HS-5 (cell line): ENCODE measurements at places on chromosomes 6 and 20.

DNA sequence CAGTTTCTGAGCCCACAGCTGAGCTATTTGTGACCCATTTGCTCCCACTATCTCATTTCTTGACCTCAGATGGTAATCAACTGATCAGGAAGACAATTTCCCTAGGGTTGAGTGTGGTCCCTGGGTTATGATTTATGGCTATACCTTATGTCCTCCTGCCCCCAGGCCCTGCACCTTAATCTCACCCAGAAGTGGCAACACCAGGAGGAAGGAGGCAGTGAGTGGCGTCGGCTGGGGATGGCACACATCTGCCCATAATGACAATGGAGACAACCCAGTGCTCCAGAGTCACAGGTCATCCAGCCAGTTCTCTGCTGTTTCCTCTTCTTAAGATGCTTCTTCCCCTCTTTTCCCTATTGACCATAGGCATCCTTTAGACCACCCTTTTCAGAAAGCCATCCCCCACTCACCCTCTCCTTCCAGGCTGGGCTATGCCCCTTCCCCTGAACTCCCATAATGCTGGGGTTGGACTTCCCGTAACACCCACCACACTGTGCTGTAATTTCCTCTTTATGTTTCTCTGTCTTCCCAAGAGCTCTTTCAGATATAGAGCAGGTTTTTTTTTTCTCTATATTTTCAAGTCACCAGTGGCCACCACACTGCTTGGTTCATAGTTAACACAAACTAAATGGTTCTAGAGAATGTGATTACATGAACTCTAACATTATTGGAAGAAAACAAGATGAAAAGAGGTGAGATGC lies 8.0 kb downstream of the TRIM10 start:
- DNase-seq, result no peak

GRCh38 chr6:169589699-169590257 lies 112.1 kb downstream of the WDR27 start:
- DNase-seq, result no peak

DNA sequence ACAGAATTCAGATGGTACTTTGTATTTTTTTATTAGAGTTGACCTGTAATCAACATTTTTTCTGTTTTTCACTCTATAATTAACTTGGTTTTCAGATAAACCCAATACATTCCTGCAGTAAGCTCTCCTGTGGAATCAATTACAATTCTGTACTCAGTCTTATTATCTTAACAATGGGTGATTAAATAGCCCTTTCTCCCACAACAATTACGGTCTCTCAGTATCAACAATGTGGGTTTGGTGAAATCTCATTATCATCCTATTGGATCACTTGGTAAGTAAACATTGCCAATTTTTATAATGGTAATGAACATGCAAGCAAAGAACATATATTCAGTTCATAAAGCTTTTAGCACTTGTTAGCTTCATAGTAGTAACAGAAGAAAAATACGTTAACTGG lies 438.9 kb upstream of the EPHA7 start:
- no peak for DNase-seq

- DNase-seq, result no peak
Observed at GRCh38 chr6:159914565-159914923, 23.8 kb downstream of the MAS1 start.

DNA sequence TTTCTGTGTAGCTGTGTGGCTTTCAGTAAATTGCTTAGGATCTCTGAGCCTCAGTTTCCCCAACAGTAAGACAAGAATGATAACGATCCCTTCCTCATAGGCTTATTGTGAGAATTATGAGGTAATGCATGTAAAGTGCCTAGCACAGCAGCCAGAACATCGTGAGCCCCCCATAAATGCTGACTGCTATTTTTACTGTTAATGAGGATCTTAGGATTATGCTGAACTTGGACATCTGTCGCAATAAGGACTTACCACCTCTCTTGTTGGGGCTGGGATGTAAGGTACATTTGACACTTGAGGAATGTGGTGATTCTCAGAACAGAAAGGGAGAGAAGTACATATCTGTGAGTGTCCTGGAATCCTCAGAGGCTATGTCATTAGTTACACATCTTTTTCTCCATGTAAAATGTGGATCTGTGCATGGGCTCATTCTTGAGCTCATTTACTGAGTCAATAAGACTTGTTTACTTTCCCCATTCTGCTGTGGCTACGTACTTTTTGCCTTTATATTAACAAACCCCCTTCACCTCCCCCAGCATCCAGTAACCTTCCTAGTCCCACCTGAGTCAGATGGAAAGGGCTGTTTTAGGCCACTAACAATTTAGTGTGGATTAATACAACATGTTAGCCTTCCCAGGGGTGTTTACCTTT lies 64.4 kb upstream of the PLEKHG1 start:
- DNase-seq, result no peak

GRCh38 chr20:10078403-10078802 lies 43.6 kb downstream of the ANKEF1 start:
- no peak for DNase-seq

GRCh38 chr6:107473660-107474059 lies 14.3 kb upstream of the PDSS2 start:
- DNase-seq, result no peak

- peak; percentile 74 for DNase-seq
Observed at GRCh38 chr6:27545271-27546046, 72.6 kb upstream of the ZNF184 start.

GRCh38 chr20:49690899-49691620 lies 22.6 kb downstream of the B4GALT5 start:
- no peak for DNase-seq

DNA sequence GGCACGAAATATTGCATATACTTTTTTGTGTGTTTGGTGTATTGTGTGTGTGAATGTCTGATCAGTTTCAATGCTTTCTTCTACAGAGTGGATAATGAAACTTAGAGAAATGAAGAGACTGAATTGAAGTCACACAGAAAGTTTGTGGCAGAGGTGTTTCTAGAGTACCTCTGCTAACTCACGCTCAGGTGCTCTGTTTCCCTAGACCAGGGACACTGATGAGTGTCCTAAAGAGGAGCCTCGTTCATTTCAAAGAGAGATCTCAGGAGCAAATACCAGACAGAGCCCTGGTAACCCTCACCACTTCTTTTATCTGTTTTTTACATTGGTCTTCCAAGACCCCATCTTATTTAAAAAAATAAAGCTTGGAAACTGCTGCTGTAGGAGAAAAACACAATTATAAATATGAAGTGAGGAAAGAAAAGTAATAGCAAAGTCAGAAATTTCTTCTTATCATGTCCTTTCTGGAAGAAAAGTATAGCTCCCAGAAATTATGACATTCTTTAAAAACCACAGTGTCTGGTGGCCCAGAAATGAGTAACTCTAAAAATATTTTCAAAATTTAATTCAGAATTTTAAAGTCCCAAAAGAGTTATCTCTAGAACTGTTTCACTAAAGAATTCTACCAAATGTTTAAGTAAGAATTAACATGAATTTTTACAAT lies 720.6 kb downstream of the RFPL4B start:
- no peak for DNase-seq

DNA sequence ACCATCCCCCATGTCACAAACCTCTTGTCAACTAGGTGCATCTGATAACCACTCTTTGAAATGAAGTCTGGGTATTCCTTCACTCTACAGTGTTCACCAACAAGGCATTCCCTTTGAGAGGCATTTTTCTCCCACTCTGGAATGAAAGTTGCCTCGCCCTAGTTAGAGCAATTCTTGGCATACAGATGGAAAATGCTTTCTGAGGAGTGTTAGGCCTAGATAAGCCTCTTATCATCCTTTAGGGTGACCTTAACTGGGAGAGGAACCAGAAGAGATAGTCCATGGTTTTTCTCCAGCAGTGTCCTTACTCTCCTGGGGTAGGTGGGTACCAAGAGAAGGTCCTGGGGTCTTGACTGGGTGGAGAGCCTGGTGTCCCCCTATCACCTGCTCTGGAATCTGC lies 14.8 kb downstream of the CLIC5 start:
- DNase-seq, result no peak

DNA sequence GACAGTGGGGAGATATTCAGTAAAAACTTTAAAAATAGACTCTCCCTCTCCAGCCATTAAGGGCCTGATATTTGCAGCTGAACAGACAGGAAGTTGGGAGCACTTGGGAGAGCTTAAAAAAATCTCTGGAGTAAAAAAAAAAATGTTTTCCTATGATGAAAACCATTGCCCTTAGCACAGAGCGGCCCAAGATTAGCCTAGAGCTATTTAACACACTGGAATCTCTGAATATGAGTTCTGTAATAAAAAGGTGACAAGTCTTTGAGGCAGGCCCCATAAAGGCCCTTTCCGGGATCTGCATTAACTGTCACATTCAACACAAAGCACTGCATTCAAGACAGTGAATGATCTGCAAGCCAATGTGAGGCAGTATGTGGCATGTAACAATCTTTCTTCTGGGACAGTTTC lies 393.7 kb downstream of the ZFAND3 start:
- DNase-seq, result no peak

GRCh38 chr20:24027229-24027628 lies 38.6 kb upstream of the GGTLC1 start:
- DNase-seq, result no peak

DNA sequence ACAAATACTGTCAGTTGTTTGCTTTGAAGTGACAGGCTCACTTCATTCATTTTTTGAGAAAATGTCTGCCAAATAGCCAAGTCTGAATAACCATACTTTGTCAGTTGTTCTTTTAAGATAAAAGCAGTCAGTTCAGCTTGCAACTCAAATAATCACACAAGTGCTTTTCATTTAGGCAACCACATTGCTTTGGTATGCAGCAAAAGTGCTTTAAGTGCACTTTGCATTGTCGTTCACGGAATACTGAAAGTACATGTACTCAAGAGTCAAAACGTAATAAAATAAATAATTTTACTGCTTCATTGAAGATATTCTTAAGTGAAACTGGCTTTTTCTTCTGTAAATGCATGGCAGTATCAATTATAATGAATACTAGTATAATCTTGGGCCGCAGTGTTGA lies 107.2 kb downstream of the MMS22L start:
- DNase-seq, result no peak

GRCh38 chr6:122407712-122408111 lies 8.3 kb downstream of the HSF2 start:
- no peak for DNase-seq

GRCh38 chr6:20644667-20645370 lies 110.6 kb downstream of the CDKAL1 start:
- no peak for DNase-seq

DNA sequence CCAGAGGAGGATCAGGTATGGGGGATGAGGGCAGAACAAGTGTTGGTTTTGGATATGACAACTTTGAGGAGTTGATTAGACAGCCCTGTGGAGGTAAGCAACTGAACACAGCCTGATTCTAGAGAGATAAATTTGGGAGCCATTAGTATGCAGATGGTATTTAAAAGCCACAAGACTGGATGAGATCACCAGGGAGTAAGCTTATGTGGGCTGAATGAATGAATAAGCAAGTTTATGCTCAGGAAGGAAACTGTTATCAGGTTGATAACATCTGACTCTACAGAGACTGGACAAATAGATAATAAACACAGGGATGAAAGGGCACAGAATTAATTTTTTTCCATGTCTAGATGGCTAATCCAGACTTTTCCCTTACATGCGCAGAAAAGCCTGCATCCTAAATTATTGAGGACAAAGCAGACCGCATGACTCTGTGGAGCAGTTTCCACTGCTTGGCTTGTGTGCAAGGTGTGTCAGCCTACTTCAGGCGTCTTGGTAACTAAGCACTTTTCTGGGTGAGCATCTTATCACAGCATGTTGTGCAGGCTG lies 150.6 kb downstream of the GJA10 start:
- no peak for DNase-seq

DNA sequence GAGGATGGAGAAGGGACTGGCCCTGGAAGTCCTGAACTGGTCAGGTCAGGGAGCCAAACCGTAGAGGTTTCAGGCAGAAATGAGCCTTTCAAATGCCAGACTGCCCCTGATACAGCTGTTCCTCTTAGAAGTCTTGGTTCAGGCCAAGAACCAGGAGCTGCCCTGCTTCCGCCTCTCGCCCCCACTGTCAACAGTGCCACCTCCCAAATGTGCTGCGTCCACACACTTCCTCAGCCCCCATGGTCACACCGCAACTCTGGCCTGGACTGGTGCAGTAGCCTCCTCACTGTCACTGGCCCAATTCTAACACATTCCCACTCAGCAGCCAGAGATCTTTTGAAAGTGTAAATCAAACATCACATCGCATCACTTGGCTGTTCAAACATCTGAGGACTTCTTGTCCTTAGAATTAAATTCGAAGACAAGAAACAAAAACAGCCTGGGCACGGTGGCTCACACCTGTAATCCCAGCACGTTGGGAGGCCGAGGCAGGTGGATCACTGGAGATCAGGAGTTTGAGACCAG lies 69.7 kb downstream of the STK35 start:
- no peak for DNase-seq

- no peak for DNase-seq
Observed at GRCh38 chr6:40393641-40394040, 193.5 kb downstream of the LRFN2 start.

GRCh38 chr6:4584801-4585200 lies 191.4 kb upstream of the CDYL start:
- DNase-seq, result no peak

DNA sequence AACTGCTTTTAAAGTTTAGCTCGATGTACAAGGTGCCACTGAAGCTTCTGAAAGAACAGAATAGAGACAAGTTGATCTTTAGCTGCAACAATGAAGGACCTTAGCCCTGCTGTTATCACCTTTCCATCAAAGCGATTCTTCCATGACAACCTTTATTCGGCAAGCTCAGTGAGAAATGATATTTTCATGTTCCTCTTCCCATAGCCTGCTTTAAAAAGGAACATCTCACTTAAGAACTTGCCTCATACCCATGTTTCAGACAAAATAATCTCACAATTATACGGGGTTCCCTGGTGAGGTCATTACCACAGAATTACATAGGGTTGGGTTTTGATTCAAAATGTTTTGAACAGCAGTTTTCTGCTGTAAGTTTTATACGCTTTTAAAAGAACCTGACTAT lies 264.2 kb downstream of the THBS2 start:
- no peak for DNase-seq

DNA sequence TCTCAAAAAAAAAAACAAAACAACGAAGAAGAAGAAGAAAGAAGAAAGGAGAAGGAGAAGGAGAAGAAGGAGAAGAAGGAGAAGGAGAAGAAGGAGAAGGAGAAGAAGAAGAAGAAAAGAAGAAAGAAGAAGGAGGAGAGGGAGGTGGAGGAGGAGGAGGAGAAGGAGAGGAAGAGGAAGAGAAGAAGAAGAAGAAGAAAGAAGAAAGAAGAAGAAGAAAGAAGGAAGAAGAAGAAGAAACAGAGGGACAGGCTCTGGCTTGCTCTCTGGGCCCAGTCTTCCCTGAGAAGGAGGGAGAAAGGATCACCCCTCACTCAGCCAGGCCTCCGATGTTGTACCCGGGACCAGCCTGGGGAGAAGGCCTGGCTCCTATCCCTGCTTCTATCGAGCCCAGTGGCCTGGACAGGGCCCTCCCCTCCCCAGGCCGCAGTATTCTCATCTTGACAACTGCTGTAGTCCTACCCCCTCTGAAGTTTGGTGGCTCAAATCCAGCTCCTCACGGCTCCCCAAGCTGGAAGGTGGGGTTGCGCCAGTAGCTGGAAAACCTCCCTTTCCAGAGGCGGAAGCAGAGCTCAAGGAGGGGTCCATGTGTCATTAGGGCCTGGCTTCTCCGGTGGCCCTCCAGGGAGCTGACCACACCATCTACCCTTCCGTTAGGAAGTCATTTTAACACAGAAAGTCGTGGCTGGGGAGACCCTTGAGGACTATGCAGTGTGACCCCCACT lies 18.9 kb downstream of the C6orf132 start:
- DNase-seq, result no peak

- DNase-seq, result no peak
Observed at GRCh38 chr6:2524090-2524489, 226.6 kb downstream of the MYLK4 start.
